ENCODE measurements at places on chromosomes 2 and 18.

- no peak for DNase-seq
These were observed 37.6 kb upstream of the RIOK3 start for GRCh38 chr18:23415515-23415914.

GRCh38 chr2:168935810-168936581 is 34.9 kb downstream of the G6PC2 start:
- peak; percentile 81 for DNase-seq

- DNase-seq: no peak
These were observed 43.7 kb downstream of the RHOB start for GRCh38 chr2:20490300-20491181.

GRCh38 chr2:190138032-190138431 is 75.5 kb upstream of the MSTN start:
- DNase-seq: no peak

DNA sequence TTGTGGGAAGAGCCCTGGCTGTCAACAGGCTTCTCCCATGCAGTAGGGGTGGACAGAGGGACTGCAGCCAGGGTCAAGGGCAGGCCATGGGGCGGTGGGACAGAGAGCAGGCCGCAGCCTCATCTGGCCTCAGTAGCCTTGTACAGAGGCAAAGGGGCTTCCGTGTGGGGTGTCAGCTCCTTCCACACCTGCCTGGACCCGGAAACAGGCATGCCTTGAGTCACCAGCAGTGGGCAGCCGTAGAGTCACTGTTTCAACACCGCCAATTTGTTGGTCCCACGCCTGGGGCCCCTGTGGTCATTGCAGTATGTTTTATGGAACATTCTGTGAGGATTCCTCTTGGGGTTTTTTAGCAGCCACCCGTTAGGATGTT is 173.0 kb downstream of the SMAD7 start:
- no peak for DNase-seq

GRCh38 chr2:170277951-170278350 is 100.0 kb downstream of the MYO3B start:
- DNase-seq: no peak

- DNase-seq: peak; percentile 74
These were observed 2.3 kb downstream of the WNT10A start for GRCh38 chr2:218882866-218883366.

- no peak for DNase-seq
These were observed 98.0 kb downstream of the PTPN4 start for GRCh38 chr2:119857742-119858141.

- no peak for DNase-seq
These were observed 97.4 kb upstream of the UPP2 start for GRCh38 chr2:158004126-158004764.

DNA sequence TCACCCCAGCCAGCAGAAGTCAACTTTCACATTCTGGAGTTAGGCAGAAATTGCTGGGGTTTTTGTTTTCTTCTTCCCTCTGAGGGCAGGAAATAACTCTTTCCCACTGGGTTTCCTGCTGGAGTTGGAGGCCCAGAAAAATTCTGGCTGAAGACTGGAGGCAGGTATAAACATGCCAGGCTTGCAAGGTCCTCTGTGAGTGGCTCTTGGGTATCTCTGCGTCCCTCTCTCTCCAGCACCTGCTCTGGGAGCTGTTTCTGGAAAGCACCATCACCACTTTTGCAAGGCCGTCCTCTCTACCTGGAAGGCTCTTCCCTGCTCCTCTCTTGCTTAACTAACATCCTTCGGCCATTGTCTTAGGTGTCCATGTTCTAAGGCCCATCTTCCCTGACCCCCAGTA is 91.0 kb downstream of the MCFD2 start:
- DNase-seq: no peak

- DNase-seq: no peak
These were observed 148.5 kb upstream of the DNMT3A start for GRCh38 chr2:25490217-25490616.

- no peak for DNase-seq
These were observed 216.4 kb downstream of the NR4A2 start for GRCh38 chr2:156116113-156116512.

Measured in AG20443 (cell line).